Stimulated activated CD8-positive, alpha-beta memory T cell treated with anti-CD3 and anti-CD28 coated beads, Interleukin-15, amount 100 ng/mL, for 4 hours (primary cell): ENCODE measurements at places on chromosomes 4 and X.

GRCh38 chr4:11343536-11343935 lies 85.2 kb downstream of the HS3ST1 start:
- DNase-seq: no peak

DNA sequence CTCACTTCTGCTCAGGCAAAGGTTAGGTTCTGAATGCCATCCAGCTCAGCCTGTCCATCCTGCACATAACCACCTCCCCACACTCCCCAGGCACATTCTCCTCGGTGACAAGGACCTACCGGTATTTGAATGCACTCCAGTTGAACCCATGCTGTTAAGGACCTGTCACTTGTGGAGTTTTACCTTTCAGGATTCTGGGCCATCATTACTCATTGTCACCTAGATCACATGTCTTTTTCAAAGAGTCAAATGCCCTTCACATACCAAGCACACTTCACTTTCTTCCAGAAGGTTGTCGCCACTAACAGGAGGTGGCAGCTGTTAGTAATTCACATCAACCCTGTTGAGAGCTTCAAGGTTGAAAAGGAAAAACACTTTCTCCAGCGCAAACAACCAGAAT lies 218.3 kb downstream of the SOWAHB start:
- DNase-seq: no peak

GRCh38 chr4:1661695-1662094 lies 22.4 kb downstream of the FAM53A start:
- DNase-seq: no peak

DNA sequence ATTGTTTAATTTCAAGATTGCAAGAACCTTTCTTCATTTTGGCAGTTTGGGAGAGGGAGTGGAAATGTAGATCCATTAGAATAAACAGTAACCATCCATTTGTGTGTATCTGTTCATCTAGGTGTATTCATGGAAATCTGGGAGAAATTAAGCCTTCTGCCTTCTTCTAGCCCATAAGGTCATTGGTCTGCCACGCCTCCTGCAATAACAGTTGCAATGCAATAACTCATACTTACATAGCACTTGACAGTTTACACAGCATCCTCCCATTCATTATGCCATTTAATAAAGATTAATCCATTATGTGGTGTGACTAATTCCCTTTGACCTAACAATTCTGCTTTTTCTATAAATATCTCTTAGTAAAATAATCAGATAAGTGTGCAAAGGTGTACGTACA lies 42.6 kb downstream of the SHROOM4 start:
- DNase-seq: no peak

DNA sequence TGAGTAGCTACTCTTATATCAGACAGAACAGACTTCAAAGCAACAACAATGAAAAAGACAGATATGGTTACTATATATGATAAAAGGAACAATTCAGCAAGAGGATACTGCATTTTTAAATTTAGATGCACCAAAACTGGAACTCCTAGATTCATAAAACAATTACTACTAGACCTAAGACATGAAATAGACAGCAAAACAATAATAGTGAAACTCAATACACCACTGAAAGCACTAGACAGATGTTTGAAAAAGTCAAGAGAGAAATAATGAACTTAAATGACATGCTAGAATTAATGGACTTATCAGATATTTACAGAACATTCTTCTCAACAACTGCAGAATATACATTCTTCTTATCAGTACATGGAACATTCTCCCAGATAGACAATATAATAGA lies 99.5 kb upstream of the ITM2A start:
- DNase-seq: no peak

DNA sequence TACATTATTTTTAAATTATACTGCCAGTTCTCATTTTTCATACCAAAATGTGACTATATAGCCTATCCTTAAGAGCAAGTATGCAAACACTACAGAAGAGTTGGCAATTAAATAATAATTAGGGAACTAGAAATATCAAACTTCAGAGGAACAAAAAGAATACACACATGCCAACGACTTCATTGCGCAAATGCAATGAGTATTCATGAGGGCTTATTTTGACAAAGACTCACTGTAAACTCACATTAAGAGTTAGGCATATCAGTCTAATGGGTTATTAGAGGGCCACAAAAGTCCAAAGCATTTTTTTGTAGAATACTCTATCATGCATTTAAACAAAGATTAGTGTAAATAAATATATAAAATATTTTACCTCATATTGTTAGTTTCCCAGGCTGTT lies 31.6 kb downstream of the SLC10A7 start:
- no peak for DNase-seq

- DNase-seq: no peak
Observed at GRCh38 chr4:3145234-3145924, 70.9 kb downstream of the HTT start.

GRCh38 chr4:186205156-186205555 lies 13.8 kb downstream of the CYP4V2 start:
- no peak for DNase-seq

GRCh38 chr4:88629826-88630225 lies 37.5 kb downstream of the HERC3 start:
- no peak for DNase-seq

DNA sequence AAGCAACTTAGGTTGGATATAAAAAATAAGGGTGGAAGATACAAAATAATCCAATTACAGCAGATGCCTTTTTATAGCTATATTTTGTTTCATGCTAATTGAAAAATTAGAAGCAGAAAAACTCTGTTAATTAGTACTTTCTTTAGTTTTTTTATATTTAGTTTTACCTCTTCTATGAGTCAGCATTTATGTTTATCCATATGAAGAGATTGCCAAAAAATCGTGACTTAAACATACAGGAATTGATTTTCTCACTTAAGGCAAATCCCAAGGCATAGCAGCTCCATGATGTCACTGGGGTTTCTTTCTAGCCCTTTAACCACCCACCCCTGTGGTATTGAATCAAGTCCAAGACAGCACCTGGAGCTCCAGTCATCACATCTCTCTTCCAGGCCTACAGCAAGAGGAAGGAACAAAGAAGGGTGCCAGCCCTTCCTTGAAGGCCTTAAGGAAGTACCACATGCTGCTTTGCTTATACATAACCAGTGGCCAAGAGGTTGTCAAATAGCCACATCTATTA lies 365.8 kb upstream of the TENM3 start:
- no peak for DNase-seq

GRCh38 chr4:55393461-55394320 lies 2.1 kb upstream of the TMEM165 start:
- no peak for DNase-seq

DNA sequence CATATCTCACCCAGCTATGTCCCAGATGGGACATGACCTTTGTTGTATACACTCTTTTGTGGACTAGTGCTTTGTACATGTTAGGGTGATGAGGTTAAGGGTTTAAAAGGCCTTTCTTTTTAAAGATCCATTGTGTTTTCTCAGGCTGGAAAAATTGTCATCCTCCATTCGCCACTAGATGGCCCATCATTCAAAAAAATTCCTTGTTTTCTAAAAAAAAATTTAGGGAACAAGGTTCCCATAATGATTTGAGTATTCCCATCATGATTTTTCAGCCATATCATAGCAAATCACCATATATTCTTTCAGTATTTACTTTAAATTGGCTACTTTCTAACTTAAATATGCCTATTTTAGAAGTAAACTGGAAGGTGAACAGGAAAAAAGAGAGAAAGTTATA lies 91.9 kb upstream of the TMEM164 start:
- DNase-seq: no peak

DNA sequence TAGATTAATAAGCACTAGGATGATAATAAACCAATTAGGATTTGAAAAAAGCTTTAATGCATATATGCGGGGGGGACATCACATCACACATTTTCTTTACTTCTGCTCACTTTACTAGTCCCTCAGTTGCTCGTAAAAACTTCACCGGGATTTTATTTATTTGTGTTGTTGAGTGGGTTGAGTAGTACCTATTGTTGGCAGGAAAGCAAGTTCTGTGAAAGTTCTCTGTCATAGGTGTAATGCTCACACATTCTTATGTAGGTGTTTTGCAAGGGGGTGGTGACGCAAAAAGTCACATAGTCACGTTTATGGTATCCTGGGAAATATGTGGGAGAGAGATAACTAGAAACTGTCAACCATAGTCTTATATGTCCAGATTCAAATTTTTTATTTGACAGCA lies 65.3 kb downstream of the PDLIM5 start:
- no peak for DNase-seq

DNA sequence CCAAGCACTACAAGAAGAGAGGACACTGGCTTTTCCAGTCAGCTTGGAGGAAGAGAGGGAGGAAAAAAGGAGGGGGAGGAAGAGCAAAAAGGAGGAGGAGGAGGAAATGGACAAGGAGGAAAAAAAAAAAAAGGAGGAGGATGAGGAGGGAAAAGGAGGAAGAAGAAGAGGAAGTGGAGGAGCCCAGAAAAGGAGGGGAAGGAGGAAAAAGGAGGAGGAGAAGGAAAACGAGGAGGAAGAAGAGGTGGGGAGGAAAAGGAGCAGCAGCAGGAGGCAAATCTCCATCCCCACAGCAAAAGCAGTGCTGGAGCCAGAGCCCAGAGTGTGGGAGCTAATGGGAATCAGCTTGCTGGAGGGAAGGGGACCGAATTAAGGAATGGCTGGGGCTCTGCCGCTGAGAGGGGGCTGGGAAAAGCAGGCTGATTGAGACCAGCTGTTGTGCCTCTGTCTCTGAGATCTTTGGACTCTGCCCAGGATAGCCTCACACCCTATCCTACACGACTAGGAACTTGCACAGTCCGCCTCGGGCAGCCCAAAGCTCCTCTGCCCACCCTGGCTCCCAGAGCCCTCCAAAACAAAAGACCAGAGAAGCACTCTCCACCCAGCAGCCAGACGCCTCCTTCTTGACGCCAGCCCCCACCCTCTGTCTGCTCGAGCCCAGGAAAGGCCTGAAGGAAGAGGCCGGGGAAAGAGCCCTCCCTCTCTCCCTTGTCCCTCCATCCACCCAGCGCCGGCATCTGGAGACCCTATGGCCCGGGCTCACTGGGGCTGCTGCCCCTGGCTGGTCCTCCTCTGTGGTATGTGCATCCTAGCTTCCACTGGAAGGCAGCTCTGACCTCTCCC lies at the start of gene XPNPEP2:
Gene XPNPEP2, plus strand, starts transcription at position 514 of the 843 bp plus-strand sequence. Its CDS starts 235 bp downstream, at position 749.
- no peak for DNase-seq

- DNase-seq: no peak
Observed at GRCh38 chrX:124010566-124010965, 49.1 kb downstream of the STAG2 start.

DNA sequence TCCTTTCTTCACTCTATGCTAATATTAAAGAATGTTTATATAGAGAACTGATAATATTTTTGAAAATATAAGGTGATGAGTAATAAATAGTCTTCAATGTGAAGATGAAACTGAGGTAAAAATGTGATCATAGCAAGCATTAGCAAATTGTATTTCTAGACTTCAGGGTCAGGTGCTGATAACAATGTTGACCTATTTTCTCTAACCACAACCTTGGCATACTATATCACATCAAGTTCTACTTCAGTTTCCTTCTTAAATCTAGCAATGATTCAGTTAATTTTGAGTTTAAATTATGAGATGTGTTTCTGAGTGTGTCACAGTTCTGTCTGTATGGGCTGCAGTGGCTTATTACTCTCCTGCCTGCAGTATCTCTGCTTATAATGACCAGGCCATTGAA lies 209.4 kb downstream of the RAPGEF2 start:
- no peak for DNase-seq

DNA sequence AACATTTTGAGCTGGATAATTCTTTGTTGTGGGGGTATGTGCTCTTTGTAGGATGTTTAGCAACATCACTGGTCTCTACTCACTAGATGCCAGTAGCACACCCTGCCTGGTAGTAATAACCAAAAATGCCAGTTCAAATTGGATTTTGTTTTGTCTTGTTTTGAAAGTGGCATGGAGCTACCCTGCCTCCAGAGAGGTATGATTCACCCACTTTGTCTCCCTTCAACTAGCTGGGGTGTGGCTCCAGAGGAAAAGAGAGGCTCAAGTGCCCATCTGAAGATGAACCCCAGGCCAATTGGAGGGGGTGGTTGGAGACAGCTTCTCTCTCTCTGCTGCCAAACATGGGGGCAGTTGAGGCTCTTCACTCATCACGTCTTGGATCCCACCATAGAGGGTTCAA lies 34.5 kb downstream of the NIPAL1 start:
- no peak for DNase-seq

GRCh38 chrX:3393178-3393577 lies 46.7 kb upstream of the MXRA5 start:
- DNase-seq: no peak

DNA sequence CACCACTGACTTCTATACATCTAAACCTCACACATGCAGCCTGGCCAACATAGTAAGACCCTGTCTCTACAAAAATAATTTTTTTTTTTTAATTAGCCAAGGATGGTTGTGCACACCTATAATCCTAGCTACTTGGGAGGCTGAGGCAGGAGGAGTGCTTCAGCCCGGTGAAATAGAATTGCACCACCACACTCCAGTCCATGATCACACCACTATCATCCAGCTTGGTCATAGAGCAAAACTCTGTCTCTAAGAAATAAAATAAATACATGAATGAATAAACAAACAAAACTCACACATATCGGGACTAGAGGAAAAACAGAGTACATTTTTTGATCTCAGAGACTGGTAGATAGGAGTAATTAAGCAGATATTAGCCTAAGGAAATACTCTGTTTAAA lies 66.6 kb upstream of the PDE5A start:
- no peak for DNase-seq

GRCh38 chrX:11257711-11258110 lies 35.5 kb upstream of the AMELX start:
- no peak for DNase-seq

DNA sequence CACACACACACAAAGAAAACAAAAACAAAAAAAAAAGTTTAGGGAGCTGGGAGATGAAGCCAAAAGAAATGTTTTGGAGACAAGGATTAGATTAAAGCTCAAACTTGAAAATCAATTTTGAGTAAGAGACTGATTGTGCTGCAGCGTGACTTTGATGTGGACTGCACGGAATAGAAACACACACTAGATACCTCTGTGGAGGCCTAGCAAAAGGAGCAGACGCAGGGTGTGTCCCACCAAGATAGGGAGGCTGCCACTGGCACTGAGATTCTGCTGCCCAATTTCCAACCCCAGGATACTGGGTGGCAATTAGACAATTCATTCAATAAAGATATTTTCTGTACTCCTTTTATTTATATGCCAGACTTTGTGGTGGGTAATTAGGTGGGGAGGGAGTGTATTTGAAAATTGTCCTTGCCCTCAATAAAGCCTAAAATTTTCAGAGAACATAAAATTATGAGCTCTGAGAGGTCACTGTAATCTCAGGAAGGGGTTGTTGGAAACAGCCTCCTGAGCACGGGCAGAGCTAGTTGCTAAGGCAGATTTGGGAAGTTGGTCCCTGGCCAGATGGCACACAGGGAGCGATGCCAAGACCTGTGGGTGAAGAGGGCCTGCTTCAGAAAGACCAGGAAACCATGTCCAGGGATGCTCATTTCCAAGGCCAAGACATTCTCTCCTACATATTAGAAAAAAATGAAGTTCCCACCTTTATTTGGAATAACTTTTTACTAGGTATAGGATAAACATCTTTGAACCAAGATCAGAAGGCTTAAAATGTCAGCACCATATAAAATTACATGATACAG lies 1.9 kb upstream of the PPP3CA start:
- no peak for DNase-seq

GRCh38 chr4:7857238-7857701 lies 82.4 kb downstream of the AFAP1 start:
- DNase-seq: no peak

- no peak for DNase-seq
Observed at GRCh38 chr4:117447925-117448324, 362.5 kb upstream of the TRAM1L1 start.

GRCh38 chrX:72069350-72070160 lies 62.2 kb downstream of the RTL5 start:
- DNase-seq: no peak
